ENCODE measurements at places on chromosomes 2 and 18.

GRCh38 chr18:5628512-5629255 is 84.9 kb upstream of the EPB41L3 start:
- peak; percentile 12 for DNase-seq

DNA sequence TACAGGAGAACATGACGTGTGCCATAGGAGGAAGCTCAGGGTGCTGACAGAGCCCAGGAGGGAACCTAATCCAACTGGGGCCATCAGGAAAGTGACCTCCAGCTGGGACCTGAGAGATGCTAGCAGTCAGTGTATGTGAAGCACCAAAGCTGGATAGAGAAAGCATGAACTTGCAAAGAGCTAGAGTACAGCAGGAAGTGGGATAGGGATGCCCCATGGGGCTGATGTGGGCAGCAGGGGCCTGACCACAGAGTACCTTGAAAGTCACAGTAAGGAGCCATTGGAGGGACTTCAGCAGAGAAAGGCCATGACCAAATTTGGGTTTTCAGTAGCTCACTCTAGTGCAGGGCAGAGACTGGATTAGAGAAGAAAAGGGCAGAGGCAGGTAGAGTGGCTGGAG is 91.6 kb upstream of the TTC39C start:
- no peak for DNase-seq

DNA sequence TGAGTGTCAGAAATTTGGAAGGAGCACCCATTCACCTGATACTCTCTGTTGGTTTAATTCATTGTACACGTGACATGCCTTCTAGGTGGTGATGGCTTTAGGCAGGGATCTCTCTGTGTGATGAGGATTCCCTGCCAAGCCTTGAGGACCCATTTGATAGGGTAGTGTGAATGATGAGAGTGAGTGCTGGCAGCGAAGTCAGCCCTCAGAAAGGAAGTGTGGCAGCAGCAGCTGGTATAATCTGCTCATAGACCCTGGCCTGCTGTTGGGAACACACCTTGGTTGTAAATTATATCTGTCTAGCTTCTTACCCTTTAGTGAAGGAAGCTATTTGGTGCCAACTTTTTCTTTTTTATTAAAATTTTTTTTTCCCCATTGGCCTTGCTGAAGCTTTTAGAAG is 164.5 kb downstream of the HAUS1 start:
- DNase-seq = no peak

GRCh38 chr18:59907172-59907571 is 7.4 kb downstream of the PMAIP1 start:
- DNase-seq = no peak

DNA sequence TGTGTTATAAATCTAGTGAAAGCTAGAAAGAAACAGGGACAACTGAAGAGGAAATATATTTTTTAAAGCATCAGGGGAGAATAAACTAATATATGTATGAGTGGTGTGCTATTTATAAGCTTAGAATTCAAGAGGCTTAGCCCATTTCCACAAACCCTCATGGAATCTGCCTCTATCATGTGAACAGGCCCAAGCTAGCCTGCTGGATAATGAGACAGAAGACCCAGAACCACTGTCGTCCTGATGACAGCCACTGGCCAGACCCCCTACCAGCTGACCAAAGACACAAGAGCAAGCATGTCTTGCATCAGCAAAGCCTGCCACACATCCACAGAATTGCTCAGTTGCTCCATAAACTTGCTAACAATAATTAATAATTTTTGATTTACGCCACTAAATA is 382.3 kb upstream of the NXPH2 start:
- no peak for DNase-seq

DNA sequence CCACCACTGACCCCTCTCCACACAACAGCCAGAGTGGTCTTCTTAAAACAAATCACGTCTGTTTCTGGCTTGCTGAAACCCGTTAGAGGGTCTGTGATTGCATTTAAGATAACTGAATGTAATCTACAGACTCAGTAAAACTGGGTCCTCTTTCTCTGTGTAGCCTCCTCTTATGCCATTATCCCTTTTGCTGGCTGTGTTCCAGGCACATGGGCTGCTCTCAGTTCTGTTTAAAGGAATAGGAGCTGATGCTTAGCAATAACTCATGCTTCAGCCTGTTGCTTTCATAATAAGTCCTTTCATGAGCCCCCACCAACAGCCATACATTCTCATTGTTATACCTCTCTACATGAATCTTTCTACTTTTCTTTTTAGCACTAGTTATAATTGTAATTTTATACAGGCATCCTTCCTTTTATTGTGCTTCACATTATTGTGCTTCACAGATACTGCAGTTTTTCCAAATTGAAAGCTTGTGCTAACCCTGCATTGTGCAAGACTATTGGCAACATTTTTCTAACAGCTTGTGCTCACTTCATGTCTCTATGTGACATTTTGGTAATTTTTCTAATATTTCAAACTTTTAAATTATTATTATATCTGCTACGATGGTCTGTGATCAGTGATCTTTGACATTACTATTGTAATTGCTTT is 782.6 kb downstream of the MBD2 start:
- DNase-seq = no peak

DNA sequence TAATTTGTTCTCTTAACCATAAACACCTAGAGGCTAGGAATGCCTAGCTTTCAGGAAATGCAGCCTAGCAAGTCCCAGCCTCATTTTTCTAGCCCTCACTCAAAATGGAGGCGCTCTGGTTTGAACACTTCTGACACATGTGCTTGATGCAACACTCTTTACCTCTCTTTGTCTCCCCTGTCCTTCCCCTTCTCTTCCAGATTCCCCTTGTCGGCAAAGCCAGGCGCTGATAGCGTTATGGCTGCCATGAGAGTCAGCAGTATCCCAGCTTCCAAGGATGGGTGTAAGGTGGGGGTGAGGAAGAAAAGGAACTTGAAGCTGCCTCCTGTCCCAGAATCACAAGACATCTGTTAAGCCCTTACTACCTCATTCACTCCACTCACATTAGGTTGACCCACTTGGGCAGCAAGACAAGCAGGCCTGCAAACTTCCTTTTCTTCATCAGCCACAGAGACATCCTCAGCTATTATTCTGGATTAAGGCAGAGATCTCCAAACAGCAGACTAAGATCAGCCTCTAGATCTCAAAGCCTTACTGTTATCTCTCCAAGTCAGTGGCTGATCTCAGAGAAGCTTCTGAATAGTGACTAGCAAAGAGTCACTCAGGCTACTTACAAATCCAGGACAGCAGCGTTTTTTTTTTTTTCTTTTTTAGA is 1.9 kb upstream of the ST3GAL5 start:
- no peak for DNase-seq

DNA sequence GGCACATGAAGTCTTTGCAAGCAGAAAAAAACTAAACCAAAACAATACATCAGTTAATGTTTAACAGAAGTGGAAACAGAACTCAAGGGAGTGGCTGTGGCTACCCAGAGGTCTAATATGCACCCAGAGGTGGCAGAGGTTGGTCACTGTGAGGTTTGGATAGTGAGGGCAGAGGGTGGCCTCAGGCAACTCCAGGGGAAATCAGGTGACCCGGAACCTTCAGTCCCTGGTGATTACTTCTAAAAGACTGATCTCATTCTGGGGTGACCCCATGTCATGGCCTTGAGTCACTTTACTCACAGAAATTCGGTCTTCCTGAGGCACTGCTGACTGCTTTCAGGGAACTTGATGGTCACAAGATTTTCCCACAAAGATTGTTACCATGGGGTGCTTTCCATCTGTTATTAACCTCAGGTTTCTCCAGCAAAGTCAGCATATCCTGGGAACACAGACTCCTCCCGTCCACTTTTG is 99.4 kb downstream of the TMEM17 start:
- no peak for DNase-seq

DNA sequence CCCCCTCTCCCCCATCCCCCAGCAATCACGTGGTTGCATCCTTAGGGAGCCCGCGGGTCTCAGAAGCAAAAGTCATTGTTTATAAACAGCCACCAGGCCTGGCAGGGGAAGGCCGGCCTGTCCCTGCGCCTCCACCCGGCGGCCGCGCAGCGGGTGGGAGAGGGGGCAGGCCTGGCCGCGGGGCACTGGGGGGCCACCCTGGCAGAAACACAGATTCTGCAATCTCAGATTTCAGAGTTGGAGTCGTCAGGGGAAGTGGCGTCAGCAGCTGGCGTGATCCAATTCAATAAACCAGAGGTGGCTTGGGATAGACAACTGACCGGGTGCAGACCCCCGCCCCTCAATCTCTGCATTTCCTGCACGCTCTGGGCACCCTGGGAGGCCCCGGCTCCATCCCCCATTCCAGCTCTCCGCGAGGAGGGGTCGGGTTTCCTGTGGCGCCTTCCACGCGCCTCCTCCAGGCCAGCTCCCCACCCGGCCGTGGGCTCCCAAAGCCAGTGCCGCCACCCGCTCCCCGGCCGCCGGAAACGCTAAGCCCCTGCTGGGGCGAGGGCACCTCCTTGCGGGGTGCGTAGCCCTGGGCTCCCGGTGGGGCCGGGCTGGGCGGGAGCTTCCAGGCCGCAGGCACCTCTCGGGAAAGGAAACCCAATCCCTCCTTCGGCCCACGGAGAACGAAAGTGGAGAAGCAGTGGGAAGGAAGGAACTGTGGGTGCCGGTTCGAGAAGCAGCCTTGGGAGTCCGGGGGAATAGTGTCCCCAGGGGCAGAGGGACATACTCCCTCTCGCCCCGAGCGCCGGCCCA is 1.1 kb downstream of the BIN1 start:
- no peak for DNase-seq

DNA sequence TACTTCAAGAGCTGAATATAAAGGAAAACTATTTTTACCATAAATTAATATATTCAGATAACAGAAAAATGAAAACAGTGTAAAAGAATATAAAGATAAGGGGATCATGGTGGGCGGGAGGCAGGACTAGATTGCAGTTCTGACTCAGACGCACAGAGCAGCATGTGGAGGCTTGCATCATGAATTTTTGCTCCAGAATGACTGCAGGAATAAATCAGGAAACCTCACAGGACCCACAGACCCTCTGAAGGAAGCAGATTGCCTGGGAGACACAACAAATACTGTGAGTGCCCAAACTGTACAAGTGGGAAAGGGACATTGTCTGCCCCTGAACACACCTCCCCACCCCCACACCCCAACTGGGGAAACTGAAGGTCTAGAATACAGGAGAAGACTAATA is 19.2 kb upstream of the SIGLEC15 start:
- DNase-seq = no peak

DNA sequence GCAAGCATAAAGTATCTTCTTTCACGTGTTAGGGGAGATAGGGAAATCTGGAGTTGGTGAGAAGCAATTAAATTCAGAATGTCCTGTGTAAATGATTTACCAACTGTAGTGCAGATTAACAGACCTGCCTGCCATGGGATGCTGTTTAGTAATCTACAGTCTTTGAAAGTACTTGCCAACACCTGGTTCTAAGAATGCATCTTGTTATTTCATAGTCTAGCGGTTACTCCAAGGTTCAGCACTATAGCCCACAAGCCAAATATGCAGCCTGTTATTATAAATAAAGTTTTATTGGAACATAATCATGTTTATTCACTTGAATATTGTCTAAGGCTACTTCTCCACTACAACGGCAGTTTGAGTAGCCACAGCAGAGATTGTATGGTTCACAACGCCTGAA is 100.8 kb downstream of the OSBPL6 start:
- DNase-seq = no peak

DNA sequence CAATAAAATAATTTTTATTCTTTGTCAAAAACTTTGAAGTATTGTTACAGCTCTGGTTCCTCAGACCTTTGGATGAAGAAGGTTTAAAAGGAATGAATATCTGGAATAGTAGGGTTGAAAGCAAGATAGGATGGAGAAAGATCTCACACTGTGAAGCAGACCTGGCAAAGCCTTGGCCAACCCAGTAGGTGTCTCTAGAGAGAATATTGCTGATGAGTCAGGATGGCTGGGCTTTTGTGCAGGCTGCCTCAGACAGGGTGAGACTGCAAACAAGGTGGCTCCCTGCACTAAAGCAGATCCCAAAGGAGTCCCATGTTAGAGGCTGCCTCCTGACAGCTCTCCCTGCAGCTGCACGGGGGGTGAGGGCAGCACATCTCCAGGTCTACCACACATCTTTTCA is 226.0 kb upstream of the ITGA4 start:
- no peak for DNase-seq

DNA sequence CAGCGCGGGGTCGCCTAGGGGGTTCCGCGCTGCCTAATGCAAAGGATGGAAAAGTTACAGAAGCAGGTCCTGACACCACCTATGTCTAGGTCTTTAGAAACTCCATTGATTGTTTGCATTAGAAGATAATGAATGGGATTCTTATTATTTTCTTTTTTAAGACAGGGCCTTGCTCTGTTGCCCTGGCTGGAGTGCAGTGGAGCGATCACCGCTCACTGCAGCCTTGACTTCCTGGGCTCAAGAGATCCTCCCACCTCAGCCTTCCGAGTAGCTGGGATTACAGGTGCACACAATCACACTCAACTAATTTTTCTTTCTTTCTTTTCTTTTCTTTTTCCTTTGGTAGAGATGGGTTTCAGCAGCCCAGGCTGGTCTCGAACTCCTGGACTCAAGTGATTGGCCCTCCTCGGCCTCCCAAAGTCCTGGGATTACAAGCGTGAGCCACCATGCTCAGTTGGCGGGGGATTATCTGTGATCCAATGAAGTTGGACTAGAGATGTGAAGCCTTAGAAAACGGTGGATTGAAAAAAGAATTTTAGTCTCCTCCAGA is 761 bp upstream of the IDH1 start:
- no peak for DNase-seq

- DNase-seq = no peak
Measured at GRCh38 chr2:219421323-219421722, 3.1 kb downstream of the DES start.

DNA sequence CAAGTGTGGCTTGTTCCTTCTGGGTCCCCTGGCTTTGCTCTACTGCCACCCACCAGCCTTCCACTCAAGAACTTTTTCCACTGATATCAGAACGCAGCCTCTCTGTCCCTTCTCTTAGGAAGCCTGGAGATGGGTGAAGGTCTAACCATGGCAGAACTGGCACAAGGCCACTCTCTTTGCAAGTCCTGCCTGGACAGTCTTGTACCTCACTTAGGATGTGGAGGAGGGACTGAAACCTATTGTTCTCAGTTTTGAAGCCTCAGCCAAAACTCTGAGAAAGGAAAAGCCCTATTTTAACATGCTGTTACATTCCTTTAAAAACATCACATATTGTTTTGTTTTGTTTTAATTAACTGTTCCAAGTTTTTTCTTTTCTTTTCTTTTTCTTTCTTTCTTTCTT is 58.9 kb upstream of the NCOA1 start:
- no peak for DNase-seq

DNA sequence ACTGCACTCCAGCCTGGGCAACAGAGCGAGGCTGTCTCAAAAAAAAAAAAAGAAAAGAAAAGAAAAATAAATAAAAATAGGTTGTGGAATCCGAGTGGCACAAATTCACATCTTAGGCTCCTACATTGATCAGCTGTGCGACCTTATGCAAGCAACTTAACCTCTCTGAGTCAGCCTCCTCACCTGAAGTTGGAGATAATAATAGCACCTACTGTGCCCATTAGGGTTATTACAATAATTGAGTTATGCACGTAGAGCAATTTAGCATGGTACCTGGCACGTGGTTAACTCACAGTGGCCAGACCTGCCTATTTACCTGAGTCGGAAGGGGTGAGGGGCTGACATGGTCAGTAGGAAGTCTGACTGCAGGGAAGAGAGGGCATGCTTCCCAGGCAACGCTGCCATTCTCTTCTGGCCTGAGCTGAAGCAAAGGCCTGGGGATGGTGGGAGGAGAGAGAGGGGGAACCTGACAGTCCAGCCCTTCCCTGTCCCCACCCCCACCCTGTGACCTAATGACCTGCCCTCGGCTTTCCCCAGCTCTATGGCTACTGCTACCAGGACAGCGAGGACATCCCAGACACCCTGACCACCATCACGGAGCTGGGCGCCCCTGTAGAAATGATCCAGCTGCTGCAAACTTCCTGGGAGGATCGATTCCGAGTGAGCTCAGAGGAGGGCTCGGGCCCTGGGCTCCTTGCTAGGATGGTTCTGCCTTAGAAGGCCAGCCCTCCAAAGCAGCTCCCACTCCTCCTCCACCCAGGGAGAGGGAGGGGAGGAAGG is 5.1 kb downstream of the PKDCC start:
- DNase-seq = no peak
